CD14-positive monocyte (primary cell): ENCODE measurements at places on chromosomes 3 and 15.

GRCh38 chr3:143349455-143349854 is 229.9 kb downstream of the CHST2 start:
- no peak for DNase-seq

DNA sequence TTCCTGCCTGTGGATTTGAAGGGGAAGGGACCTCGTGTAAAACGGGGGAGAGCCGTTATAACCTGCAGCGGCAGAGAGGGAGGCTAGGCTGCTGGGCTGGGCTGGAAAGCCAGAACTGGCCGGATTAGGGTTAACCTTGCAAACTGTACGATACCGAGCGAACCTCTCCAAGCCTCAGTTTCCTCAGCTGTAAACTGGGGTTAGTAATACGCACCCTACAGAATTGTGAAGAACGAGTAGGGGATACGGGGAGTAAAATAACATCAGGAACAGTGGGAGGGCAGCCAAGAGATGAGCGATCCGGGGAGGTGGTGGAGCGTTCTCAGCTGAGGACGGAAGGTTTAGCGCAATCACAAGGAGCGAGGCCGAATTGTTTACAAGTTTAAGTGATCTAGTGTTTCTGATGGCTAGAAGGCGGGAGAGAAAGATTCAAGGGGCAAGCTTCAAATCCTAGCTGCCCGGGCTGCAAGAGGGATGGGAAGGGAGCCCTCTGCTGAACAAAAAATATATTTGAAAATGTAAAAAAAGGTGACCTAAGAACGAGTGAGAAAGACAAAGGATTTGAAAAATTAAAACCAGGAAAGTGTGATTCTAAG is 768 bp upstream of the SEMA5B start:
- peak; percentile 9 for DNase-seq

DNA sequence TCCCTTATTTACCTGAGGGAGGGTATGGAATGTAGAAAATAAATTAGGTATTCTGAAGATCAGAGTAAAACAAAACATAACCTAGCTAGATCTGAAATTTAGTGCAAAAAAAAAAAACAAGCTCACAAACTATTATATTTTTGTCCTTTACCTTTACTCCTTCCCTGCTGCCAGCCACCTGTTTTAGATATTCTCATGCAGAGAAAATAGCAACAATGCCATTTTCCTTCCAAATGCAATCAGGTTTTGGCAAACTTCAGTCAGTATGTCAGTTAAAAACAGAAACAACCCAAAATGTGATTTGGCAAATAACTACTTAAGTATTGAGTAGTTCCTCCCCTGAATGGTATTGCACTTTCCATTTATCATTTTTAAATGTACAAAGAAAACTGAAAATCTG is 35.8 kb downstream of the PEAK1 start:
- no peak for DNase-seq

GRCh38 chr3:197001106-197001971 is 28.3 kb downstream of the MELTF start:
- no peak for DNase-seq

DNA sequence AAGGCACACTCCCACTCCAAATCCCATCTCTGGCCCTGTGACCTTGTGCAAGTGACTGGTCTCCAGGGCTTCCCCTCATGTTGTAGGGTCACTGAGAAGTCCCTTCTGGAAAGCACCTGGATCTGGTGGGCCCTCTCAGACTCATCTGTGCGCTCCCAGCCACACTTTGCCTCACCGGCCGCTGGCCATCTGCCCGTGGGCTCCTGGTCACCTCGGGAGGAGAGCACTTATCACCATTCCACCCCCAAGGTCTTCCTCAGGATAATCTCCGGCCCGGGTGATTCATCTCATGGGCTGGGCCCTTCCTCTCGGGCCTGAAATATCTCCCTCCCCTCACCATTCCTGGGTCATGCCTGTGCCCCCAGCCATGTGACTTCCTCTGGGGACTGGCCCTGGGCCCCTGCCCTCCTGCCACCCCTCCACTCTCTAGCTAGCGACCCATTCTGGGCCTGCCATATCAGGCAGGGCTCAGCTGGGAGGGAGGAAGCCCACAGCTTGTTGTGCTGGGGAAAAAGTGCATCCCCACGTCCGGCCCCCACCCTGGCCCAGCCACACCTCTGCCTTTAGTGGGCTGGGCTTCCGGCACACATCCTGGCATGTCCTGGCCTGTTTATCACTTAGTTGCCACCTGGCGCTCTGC is 10.6 kb upstream of the WNT7A start:
- no peak for DNase-seq

DNA sequence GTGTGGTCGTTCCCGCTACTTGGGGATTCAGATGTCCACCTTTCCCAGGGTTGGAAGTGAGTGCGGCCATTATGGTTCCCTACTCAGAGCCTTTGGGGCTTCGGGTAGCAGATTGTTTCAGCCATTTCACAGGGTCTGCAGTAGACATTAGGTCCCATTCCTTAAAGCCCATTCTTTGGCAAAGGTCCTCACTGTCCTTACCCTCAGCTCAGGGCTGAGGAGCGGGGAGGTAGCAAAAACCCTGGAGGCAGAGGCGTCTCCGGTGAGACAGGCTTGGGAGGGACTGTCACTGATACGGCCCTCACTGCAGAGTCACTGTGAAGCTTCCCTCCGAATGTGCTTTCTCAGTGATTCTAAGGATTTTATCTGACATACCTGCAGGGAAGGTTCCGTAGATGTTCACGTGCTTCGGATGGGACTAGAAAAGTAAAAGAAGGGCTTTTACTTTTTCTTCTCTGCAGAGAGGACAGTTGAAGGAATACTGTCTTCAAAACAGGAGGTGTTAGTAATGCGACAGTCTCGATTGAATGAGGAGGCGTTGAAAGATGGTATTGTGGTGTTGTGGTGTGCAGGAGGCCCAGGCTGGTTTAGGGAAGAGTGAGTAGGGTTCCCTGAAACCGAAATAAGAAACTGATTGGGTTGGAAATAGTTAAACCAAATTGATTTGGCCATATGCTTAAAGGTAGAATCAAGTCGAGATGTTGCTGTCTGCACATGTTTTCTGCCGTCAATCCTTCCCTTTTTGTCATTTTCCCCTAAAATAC is 630 bp downstream of the ATP6V1A start:
- DNase-seq, result peak; percentile 18

GRCh38 chr3:128804811-128805155 is 74.6 kb upstream of the ACAD9 start:
- no peak for DNase-seq

DNA sequence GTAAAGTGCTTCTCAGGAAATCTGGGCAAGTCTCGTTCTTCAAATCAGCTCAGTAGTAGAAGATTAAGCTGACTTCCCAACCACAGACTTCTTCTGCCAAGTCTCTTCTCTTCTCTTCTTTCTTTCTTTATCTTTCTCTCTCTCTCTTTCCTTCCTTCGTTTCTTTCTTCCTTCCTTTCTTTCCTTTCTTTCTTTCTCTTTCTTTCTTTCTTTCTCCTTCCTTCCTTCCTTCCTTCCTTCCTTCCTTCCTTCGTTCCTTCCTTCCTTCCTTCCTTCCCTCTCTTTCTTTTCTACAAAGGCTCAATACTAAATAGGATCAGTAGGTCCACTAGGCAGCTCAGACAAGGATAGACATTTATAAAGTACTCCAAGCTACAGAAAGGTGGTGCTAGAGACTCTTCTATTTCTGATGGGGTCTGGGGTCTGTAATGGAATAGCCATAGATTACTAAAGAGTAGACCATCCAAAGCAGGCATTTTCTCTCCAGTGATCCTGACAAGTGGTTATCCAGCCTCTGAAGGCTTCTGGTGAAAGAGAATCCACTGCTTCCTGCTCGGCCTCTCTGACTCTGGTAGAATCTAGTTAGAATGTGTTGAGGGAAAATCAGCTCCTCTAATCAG is 100.8 kb downstream of the TPRG1 start:
- no peak for DNase-seq

DNA sequence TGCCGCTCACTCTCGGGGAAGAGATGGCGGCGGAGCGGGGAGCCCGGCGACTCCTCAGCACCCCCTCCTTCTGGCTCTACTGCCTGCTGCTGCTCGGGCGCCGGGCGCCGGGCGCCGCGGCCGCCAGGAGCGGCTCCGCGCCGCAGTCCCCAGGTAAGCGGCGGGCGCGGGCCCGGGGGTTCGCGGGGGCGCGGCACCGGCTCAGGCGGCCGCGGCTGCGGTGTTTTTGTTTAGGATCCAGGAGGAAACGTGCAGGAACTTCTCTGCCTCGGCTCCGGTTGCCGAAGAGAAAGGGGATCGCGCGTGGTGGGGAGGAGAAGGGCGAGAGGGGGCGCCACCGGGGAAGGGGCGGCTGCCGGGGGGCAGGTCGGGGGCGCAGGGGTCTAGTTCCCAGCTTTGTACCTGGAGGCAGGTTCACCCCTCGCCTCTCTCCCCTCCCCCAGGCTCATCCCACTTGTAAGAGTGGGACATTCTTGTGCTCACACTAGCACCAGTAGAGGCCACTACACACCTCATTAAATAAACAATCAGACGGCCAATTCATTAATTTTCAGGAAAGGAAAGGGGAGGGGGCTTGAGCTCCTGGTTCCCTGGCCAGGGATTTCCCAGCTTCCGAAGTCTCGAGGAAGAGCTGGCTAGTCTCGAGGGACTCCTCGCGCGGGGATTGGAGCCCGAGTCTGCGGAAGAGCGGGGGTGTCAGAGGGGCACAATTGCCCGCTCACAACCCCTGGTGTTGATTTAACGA is 562 bp downstream of the NEO1 start:
- DNase-seq, result no peak

- peak; percentile 85 for DNase-seq
These were observed 12.4 kb upstream of the NFKBIZ start for GRCh38 chr3:101836652-101837598.

GRCh38 chr3:144670571-144670970 is 698.9 kb downstream of the DIPK2A start:
- no peak for DNase-seq

DNA sequence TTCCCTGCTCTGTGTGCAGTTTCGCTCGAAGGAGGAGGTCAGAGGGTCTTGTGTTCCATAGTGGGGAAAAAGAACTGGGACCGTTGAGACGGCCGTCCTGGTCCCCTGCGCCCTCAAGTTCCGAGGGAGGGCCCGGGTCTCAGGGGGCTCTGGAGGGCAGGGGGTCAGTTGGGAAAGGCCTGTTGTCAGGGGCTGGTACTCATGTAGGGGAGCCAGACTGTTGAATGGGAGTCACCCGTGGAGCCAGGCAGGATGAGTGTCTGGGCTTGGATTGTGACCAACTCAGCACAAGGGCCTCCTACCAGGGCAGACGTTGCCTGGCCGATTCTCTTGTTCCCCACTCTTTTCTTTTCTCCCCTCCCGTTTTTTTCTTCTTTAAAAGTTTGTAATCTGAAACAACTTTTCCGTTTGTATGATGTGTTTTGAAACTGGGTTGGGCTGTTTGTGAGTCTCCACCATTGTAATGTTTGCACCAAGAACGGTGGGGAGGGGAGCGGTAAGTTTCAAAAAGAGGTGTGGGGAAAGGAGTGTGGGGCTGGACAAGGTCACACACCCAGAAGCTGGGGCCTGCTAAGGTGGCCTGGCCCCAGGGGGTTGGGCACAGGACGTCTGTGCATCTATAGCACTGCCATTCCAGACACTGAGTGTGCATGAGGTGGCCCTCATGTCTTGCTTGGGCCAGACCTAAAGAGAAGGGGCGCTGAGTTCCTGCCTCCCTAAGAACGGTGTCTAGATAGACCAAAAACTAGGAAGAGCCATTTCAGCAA is 1.1 kb downstream of the CMTM7 start:
- DNase-seq, result peak; percentile 39

DNA sequence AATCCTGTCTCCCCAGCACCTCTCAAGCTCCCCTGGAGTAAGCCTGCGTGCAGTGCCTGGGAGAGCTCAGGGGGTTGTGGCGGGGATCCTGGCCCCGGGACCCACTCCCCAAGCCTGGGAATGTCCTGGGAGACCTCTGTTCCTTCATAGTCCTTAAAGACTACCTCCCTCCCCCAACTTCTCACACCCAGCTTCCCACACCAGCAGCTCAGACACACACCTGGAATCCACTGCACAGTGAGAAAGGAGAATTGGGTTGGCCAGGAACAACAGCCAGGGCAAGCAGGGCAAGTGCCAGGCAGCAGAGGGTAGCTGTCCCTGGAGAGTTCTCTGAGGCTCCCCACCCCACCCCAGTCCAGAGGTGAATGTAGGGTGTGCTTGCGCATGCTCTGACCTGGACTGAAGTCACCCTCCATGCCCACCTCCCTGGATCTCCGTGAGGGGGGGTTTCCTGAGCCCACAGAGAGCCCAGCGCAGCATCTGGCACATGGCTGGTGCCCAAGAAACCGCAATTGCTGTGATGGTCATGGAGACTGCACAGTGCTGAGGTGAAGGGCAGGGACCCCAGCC is 22.2 kb downstream of the PSTPIP1 start:
- no peak for DNase-seq

DNA sequence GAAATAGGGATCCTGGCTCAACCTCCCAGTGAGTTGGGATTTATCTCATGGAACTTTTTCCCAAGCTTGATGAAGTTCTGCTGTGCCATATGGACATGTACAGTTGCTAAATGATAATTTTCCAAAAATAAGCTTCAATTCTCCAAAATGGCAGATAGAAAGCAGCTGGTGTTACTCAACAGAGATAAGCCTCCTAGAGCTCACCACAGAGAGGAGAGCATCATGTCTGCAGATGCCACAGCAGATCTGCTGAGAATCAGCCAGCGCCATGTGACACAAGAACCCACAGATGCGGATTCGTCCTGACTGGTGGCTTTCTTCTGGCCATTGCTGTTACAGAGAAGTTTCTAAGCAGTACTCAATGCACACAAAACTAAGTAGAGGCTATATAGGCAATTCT is 50.6 kb downstream of the AGTR1 start:
- no peak for DNase-seq

- DNase-seq, result no peak
These were observed 32.9 kb downstream of the GPR176 start for GRCh38 chr15:39887211-39887610.

GRCh38 chr3:76487446-76487845 is 552.5 kb upstream of the ROBO2 start:
- no peak for DNase-seq

GRCh38 chr3:71989165-71989564 is 204.2 kb upstream of the PROK2 start:
- DNase-seq, result peak; percentile 38

DNA sequence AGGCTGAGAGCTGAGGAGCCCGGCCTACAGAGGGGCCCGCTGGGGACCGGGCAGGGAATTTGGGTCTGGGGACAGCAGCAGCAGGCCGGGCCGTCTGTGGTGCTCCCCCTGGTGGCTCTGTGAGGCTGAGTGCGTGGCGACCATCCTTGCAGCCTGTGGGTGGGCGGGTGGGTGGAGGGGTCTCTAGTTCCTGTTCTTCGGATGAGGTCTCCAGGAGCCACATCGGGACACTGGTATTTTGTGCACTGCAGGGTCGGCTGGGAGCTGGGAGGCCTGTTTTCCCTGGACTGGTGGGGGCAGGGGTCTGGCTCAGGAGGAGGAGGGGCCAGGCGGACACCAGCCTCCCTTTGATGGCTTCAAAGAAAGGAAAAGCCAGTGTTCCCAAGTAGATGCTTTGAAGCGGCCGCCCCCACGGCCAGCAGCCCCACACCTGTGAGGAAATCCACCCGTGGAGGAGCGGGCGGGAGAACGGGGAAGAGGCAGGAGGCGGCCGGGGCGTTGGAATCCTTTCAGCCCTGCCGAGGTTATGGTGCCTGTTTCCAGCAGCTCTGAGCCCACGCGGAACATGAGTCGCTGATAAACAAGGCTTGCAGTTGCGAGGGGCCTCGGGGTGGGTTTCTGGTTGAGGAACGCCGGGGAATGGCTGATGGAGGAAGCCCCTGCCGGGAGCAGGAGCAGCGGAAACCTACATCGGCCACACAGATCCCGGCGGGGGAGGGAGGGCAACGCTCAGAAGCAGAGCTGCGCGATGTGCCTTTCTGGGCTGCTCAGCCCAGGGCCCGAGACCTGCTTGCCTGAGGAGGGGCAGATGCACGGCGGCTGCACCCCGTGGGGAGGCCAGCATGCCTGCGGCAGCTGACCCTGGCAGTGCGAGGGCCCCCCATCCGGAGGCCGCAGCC is 154.3 kb downstream of the NSMCE3 start:
- no peak for DNase-seq

GRCh38 chr3:25690768-25691533 is 26.2 kb upstream of the TOP2B start:
- DNase-seq, result no peak
